Stimulated activated CD8-positive, alpha-beta memory T cell treated with anti-CD3 and anti-CD28 coated beads, Interleukin-15, amount 100 ng/mL, for 24 hours (primary cell): ENCODE measurements at places on chromosomes 1 and 21.

- no peak for DNase-seq
Measured at GRCh38 chr1:245090491-245091090, 64.2 kb upstream of the KIF26B start.

DNA sequence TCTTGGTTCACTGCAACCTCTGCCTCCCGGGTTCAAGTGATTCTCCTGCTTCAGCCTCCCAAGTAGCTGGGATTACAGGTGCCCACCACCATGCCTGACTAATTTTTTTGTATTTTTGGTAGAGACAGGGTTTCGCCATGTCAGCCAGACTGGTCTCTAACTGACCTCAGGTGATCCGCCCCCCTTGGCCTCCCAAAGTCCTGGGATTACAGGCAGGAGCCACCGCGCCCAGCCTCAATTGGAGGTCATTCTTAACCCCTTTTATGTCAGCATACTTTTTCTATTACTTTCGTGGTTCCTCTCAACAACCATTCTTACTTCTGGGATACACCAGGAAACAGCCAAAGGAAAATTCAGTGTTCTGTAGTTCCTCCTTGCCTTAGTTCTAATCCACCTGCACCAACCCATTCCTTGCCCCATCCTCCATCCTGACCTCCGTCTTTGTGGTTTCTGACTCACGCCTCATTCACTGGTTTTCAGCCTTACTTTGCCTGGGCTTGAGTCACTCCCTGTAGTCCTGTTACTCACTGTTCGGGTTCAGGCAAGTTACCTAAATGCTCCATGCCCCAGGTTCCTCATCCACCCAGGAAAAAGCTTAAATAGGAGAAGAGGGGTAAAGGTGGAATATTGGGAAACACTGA, 12.9 kb upstream of the BCL10 start:
- no peak for DNase-seq

GRCh38 chr1:234525099-234525799, 46.3 kb upstream of the TARBP1 start:
- DNase-seq: no peak

DNA sequence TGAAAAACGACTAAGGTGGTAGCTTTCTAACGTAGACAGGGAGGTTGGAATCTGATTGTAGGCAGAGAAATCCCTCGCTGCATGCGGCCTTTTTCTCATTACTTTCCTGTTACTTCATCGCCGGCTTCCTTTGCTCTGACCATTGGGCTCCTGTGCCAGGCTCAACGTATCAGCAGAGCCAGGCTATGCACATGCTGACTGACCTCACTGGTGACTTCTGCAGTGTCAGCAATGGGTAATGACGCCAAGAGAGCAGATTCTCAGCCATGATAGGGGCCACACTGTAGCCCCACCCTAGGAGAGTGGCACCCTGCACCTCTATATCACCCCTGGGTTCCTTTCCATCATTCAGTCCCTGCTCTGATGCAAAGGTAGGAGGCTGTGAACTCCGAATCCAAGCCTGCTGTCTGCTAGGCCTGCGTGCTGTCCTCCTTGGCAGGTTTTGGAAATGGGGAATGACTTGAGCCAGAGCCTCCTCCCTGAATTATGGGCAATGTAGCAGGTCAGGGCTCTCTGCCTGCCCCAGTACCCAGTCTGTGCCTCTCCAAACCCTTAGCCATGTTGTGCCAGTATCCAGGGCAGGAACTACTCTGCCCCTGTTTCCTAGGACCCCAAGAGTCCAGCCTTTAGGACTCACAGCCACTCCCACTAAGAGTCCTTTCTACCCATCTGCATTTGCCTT, 11.4 kb downstream of the PPFIA4 start:
- no peak for DNase-seq

DNA sequence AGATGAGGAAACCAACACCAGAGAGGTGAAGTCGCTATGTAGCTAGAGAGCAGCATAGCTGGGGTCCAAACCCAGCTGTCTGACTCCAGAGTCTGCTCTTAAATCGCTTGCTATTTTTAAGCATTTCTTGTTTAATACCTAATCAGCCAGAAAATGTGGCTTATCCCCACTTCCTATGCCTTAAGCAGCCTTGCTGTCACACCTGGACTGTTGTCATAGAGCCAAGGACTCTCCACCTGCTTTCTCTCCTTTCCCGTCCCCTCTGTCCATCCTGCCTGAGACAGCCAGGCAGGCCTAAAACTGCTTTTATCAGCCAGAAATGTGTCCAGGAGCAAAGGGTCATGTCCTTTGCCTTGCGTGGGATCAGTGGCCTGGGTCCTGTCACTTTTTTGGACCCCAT, 28.3 kb upstream of the EPHA8 start:
- no peak for DNase-seq

- no peak for DNase-seq
Measured at GRCh38 chr1:178417858-178418257, 78.9 kb downstream of the CLEC20A start.

- no peak for DNase-seq
Measured at GRCh38 chr1:86508583-86508969, 38.3 kb upstream of the CLCA4 start.

DNA sequence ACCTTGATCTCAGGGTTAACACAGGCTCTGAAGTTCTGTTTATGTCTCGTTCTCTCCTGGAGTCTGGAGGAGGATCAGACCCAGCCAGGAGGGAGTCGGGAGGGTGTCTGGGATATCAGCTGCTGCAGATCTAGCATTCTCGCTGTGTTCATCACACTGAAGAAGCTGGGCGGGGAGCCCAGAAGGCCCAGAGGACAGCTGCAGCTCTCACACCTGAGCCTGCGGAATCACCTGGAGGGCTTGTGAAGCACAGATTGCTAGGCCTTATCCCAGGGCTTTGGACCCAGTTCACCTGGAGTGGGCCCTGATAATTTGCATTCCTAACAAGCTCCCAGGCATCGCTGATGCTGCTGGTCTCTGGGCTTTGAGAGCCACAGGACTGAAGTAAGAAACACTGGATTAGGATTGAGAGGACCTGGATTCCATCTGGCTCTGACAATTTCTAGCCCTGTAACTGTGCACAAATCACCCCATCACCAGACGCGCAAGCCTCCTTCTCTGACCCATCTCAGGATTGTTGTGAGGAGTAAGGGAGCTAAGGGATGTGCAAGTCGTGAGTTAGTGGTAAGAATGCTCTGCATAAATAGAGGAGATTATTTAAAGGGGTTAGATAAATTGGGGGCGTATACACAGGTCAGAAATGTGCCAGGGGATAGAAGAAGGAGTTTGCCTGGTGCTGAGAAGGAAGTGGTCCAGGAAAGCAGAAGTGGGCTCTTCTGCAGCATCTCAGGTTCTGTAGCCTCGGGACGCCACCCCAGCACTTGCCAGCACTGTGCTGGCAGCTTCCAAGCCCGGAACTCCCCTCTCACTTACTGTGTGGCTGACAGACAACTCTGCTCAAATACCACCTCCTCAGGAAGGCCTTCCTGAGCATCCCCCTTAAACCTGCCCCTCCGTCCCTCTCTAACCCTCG, 19.1 kb downstream of the ABCA4 start:
- DNase-seq: no peak

DNA sequence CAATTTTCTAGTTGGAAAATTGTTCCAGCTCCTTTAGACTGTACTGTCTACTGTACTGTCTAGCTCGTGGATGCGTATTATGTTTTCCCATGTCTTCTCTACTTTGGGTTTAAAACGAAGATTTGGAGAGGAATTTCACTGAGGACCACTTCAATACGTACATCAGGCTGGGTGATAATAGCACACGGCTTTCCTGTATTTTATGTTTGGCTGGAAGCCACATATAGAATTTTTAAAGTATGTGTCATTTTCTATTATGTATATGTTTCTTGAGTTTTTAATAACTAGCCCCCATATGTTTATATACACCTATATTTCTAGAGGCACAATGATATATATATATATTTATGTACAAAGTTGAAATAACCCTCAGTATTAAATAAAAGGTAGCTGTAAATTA, 226.4 kb downstream of the GREM2 start:
- no peak for DNase-seq

DNA sequence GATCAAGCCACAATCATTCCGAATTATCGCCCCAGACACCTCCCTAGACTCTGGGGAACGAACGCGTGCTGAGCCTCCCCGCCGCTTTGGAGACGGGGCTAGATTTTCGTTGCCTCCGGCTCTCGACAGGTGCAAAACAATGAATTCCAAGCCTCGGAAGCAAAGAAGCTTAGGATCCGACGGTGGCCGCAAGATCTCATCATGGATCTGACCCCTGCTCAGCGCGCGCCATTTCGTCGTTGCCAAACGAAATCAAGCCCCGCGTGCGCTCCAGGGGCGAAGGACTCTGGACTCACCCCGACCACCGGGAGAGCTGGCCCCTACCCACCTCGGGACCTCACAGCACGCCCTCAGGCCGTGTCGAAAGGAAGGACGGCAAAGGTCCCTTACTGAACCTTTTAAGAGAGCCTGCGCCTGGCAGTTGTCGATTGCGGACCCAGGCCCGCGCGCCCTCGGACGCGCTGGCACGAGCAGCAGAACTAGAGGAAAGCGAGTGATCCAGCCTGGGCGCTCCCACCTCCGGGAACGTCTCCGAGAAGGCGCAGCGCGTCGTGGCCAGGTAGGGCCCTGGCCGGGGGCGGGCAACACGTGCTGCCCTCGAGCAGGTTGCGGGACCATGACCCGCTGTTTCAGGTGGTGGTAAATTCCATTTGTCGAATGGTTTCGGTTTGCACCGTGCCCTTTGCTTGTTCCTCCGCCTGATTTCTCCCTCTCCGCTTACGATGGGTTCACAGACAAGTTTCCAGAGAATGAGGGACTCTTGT, 1.6 kb upstream of the RUNX3 start:
- DNase-seq: no peak

- no peak for DNase-seq
Measured at GRCh38 chr1:235190431-235190830, 29.4 kb upstream of the RBM34 start.

DNA sequence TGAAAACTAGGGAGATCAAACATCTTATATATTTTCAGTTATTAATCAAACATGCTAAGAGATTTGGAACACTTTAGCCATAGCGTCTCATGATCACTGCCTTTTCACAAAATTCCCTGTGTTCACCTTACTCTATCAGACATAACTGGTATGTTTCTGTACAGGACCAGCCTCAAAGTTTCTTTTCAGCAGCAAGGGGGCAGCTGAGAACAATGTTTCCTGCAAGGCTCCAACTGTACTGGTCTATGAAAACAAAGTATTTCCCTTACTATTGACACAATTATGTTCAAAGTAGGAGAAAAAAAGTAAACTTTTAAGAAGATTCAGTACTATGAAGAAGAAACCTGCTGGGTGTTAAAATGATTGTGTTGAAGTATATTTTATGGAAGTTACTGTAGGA, 98.5 kb downstream of the ATF6 start:
- DNase-seq: no peak

DNA sequence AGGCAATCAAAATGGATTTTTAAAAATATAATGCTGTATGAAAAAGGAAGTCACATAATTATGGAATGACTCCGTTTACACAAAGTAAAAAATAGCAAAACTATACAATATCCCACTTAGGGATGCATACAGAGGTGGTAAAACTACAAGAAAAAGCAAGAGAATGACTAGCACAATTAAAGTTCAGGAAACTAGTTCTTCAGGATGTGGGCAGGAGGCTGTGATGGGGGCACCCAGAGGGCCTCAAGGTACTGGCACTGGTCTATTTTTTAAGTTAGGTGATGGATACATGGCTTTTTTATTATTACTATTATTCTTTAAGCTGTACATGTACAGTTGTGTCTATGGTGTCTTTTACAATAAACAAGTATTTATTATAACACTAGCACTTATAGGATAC, 1.4 kb upstream of the ZC3H12A start:
- no peak for DNase-seq

GRCh38 chr1:107704911-107705310, 260.1 kb downstream of the VAV3 start:
- no peak for DNase-seq

GRCh38 chr21:34909492-34910292, 139.4 kb downstream of the RUNX1 start:
- DNase-seq: no peak

DNA sequence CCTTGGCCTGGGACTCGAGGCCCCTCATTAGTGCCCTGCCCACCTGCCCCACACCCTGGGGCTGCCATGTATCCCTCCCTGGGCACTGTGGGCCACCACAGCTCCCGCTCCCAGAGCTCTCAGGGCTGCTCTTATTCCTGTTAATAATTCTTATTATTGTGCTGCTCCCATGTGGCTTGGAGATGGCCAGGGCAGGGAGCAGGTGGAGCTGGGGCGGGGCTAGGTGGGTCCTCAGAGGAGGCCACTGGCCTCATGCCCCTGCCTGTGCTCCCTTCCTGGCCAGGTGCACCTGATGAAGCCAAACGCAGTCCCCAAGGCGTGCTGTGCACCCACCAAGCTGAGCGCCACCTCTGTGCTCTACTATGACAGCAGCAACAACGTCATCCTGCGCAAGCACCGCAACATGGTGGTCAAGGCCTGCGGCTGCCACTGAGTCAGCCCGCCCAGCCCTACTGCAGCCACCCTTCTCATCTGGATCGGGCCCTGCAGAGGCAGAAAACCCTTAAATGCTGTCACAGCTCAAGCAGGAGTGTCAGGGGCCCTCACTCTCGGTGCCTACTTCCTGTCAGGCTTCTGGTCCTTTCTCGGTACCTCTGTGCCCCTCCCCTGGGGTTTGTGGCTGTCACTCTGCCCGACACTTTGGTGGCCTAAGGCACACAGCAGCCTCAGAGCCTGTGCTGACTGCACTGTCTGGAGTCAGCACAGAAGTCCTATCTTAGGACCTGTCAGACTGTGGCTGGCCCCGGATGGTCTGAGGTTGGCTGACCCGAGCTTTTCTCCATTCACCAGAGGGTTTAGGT, 34.1 kb downstream of the BMP8A start:
- DNase-seq: no peak

DNA sequence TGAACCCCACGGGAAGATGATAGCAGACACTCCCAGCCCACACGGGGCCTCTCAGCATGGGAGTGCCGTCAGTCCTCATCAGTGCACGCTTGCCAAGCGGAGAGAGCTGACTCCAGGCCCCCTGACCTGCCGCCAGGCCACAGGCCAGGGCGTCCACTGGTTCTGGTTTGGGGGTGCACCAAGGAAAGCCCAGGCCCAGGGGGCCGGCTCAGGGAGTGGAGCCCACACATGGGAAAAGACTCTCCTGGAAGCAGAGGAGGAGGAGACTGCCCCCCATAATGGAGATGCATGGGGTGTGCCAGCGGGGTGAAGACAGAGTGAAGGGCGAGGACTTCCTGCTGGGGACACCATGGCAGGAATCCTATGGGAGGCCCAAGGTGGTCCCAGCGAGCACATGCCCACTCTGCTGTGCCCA, 6.4 kb downstream of the TRIM11 start:
- no peak for DNase-seq

DNA sequence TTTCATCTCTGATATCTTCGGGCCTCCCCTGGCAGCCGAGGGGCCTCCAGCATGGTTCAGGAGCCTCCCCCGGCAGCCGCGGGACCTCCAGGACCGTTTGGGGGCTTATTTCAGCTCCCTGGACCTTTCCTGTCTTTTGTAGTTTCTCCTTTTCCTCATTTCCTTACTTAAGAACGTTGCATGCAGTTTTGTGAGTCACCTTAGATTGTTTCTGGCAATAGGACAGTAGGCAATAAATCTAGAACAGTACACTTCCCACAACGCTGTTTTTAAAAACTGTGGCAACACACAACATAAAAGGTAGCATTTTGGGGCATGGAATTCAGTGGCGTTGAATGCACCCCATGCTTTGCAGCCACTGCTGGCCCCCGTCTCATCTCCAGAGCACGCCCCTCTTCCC, 24.4 kb downstream of the FAAP20 start:
- no peak for DNase-seq
